ENCODE measurements at places on chromosomes 7 and 10.

GRCh38 chr7:151512353-151512752, 7.3 kb downstream of the RHEB start:
- DNase-seq: no peak

DNA sequence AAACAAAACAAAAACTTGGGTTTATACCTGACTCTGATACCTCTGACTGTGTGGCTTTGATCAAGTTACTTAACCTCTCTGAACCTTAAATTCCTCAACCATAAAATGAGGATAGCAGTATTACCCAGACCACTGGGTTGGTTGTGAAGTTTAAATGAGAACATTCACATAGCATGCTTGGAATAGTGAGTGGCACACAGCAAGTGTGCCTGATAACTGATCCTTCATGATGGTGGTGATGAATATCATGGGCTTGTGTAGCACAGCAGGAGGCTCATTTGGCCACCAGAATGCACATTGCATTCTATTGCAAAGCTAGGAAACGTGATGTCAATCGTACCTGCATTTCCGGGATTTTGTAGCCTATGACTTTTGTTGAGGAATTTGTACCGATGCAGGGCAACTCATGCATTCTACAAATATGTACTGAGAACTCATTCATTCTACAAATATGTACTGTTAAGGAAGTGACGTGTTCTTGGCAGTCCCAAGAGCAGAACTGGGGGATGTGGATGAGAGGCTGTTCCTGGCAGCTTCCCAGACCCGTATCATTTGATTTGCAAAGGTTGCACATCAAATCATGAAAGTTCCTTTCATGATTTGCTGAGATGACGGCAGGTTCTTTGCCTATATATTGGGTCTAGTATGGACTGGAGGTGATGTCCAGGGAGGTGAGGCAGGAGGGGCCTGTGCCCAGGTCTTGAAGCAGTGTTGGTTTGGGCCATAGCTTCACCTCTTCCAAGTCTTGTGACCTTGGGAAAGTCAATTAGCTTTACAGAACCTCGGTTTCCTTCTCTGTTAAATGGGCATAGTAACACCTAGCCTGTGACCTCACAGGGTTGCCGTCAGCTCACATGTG, 94.6 kb upstream of the SMNDC1 start:
- DNase-seq: no peak

DNA sequence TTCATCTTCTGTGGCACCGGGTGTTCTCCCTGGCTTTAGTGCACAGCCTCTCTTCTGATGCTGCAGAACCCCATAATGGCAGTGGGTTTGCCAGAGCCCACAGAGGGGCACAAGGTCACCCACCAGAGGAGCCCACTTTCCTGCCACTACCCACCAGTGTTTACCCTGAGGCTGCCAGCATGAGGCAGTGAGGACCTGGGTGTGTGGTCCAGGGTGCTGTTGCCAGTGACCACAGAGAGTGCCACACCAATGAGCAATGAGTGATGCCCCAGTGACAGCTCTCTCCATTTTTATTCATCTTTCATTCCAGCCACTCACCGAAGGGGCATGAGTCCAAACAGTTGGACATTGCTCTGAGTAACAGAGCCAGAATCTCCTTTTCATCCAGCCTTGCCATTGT, 34.8 kb downstream of the MTURN start:
- DNase-seq: no peak

DNA sequence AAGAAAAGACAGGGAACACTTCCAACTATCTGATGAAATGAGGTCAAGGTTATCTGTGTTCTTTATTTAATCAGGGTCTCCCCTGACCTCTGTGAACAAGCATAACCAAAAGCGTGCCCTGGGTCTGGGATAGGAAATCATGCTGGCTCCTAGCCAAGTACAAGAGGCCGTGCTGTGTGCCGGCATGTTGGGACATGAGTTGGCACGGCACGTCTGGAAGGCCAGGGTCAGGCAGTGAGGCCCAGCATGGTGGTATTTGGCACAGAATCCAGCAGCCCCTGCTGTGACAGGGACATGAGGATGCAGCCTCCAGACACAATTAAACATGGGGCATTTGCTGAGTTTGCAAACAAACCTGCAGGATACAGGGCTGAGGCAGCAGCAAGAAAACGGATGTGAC, 320.4 kb downstream of the PLXNA4 start:
- no peak for DNase-seq

- DNase-seq: no peak
Observed at GRCh38 chr7:19852192-19852591, 78.8 kb upstream of the TMEM196 start.

DNA sequence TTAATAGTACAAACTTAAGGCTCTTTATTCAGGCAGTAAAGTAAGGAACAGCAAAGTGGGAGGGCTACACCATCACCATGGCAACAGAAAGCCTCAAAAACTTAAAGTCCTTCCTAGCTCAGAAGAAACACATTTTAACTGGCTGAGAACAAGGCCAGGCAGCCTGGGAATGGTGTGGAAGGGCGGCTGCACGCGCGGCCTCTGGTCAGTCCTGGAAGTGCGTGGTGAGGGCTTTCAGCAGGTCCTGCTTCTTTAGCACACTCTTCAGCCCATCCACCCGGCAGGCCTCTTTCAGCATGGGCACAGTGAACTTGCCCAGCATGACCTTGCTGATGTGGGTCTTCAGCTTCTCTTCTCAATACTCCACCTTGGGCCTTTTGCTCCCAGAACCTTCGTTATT, 133.0 kb downstream of the CYP26A1 start:
- DNase-seq: no peak

- no peak for DNase-seq
Observed at GRCh38 chr10:33749067-33749735, 414.7 kb upstream of the NRP1 start.

DNA sequence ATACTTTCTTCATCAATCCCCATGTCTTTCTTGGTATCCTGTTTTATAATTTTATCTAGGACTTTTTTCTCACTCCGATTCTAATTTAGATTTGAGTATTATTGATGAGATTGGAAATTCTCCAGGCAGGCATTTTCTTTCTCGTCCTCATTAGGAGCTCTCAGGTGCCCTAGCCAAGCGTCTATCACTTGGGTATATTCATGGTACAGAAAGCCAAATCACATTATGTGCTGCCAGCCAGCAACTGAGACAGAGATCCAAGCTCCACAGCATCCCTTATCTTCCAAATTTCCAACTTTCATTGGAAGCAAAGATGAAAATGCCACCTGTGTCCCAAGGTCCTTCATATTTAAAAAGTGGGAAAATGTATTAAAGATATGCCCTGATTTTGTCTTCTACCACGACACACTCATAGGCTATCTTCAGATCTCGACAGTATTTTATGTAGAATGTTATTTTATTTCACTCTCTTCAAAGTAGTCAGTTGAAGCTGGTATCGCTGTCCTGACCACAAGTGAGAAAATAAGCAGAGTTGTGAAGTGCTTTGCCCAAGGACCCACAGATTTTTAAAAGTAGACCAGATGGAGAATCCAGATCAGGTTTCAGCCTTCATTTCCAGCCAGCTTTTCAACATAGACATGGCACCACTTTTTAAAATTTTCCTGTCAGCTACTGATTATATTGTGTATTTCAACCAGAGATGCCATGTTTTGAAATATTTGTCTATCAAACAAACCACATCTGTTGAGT, 773.4 kb downstream of the CNTNAP2 start:
- no peak for DNase-seq

DNA sequence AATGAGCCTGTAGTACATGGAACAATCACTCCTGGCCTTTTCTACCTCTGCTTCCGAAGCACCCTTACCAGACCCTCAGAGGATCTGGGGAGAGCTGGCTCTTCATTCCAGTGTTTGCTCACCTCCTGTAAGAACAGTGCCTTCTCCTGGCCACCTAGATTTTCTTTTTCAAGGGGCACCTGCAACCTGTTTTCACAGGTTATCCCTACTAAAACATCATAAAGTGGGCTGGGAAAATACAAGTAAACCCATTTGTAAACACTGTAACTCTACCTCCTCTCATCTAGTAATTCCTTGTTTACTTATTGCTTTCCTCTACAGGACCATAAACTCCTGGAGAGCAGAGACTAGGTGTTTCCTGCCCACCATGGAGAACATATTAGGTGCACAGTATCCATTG, 1.1 kb downstream of the PIK3AP1 start:
- DNase-seq: no peak

- DNase-seq: no peak
Observed at GRCh38 chr7:73833251-73833919, 2.6 kb downstream of the CLDN4 start.

- no peak for DNase-seq
Observed at GRCh38 chr10:35422228-35422627, 85.9 kb downstream of the CCNY start.

DNA sequence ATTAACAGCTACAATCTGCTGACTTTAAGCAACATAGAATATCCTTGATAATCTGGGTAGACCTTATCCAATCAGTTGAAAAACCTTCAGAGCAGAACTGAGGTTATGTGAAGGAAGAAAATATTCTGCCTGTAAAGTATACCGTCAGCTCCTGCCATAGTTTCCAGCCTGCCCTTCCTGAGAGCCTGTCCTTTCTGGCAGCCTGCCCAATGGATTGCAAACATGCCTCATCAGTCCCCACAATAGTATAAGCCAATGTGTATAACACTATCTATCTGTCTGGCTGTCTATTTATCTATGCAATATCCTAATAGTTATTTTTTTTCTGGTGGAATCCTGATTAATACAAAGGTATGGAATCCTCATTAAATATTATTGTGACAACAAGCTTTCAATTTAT, 489.2 kb upstream of the KCND2 start:
- no peak for DNase-seq

- no peak for DNase-seq
Observed at GRCh38 chr7:148397551-148397950, 193.0 kb upstream of the C7orf33 start.

GRCh38 chr10:89942217-89942616, 240.8 kb downstream of the KIF20B start:
- no peak for DNase-seq

GRCh38 chr10:58554316-58554715, 41.6 kb downstream of the BICC1 start:
- DNase-seq: no peak

DNA sequence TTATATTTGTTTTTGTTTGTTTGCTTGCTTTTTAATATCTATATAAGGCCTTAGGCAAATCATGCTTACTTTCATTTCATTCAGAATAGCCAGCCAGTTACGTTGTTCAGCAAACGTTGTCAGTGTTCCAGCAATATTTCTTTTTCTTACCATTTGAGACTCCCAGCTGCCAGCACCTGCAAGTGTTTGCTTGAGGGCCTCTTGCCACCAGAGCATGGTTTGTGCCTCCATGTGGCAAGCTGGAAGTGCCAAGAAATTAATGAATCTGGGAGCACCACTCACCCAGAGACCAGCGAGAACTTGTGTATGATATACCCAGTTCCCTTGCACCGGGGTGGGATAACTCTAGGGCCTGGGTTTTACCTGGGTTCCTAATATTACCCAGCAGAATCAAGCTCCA, 177.1 kb upstream of the CSTF2T start:
- no peak for DNase-seq
